Activated T-helper 17 cell treated with anti-CD3 and anti-CD28 coated beads, Interleukin-2, amount 50 U/mL, for 72 hours (primary cell): ENCODE measurements at places on chromosomes 12 and 14. TPM values are rescaled to one million over a fixed set of nuclear protein-coding genes. Genes with fewer than 3 reads are reported as not detected.

Gene CLEC2A
- not detected for total RNA-seq

DNA sequence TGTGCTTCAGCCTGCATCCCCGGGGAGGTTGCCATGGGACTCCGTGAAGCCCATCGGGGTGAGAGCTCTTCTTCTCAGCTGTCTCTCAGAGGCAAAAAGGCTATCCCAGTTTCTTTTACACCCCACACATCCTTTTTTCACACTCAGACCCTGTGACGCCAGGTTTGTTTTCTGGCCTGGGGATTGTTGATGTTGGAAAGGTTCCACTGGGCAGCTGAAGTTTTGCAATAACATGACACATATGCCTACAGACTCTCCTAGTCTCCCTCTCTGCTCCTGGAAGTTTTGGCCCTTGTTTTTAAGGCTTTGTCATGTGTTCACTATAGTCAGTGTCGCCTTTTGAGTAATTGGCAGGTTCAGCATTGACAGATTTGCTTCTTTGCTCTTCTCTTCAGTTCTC is 118.6 kb downstream of the SMOC1 start:
- no peak overlapping the region for H3K4me3 ChIP-seq
- H3K27me3 ChIP-seq, result peaks cover 30% of the 10 kb centered on the region
- H3K27ac ChIP-seq, result no peak overlapping the region
- no peak for ATAC-seq
- H3K4me1 ChIP-seq, result no peaks in the 10 kb centered on the region
- H3K36me3 ChIP-seq, result no peaks in the 10 kb centered on the region

DNA sequence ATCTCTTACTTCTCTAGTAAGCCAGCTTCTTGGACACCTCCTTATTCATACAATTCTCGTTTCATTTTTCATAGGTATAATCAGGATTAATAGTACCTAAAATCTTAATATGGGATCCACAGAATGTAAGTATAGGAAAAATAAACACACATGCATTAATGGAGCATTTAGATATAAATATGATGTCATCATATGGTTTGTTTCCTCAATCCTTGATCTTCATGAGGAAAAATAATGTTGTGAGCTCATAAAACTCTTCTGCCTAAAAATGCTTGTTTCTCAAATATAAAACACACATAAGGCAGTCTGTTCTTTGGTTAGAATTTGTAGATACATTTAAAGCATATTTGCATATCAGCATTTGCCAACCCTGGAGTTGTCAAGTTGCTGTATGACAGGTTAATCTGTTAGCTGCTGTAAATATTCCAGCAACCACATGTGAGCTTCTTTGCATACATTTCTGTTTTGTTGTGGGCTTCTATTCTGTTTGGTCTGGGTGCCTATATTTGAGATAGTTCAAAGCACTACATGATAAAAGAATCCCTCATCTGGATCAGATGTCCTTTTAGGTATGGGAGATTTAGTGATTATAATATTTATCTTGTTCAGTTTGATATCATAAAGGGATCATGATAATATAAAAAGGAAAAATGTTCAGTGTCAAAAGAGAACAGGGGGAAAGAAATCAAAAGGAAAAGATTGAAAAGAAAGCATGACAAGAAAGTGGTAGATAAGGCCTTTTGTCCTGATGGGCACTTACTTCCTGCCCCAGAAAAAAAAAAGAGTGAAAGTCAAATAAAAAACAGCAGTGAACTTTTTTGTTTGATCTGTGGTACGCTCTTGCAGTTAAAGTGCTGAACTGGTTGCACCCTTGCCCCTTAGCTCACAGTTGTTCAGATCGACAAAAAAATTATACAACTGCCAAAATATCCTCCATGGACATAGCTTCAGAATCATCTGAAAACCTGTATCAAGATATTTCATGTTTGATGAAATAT is 68.6 kb downstream of the ACSS3 start:
- H3K27ac ChIP-seq, result no peak overlapping the region
- no peaks in the 10 kb centered on the region for H3K36me3 ChIP-seq
- ATAC-seq, result no peak
- no peak overlapping the region for H3K4me3 ChIP-seq
- no peaks in the 10 kb centered on the region for H3K4me1 ChIP-seq

DNA sequence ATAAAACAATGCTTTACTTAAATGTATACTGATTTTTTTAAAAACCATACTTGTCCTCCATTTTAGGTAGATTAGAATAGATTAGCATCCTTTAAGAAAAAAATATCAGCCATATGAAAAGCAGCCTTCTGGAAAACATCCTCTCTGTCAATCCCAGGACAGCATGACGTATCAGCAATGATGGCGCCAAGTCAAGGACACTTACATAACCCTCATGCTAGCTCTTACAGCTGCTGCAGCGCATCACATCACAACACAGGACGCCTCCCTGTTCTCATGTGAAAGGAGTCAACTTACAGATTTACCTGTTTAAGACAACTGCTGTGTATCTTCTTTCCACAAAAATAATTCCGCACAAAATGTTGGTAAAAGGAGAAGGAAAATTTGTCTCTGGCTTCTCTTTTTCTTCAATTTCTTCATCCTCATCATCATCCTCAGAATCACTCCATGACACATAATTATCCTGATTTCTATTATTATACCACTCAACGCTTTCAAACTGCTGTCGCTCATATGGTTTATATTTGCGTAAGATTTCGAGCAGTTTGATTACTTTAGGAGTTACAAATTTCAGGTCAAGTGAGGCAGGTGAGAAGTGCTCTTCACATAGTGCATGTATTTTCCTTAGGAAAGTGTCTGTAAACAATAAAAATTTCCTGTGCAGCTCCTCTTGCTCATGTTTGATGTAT is 33.3 kb downstream of the DICER1 start:
- peak overlapping the region; percentile 48 for H3K27ac ChIP-seq
- no peaks in the 10 kb centered on the region for H3K27me3 ChIP-seq
- ATAC-seq, result no peak
- no peak overlapping the region for H3K4me3 ChIP-seq
